ENCODE measurements at places on chromosomes 5 and 9. TPM values are rescaled to one million over a fixed set of nuclear protein-coding genes. Genes with fewer than 3 reads are reported as not detected.

The SLC25A2 gene
- not detected for total RNA-seq

The CCDC183 gene
- 2.2 TPM for total RNA-seq

The GDNF gene
- total RNA-seq, result 0.20 TPM

The REEP2 gene
- 6.3 TPM for total RNA-seq

The LHX6 gene
- total RNA-seq, result 8.0 TPM

The MED10 gene
- total RNA-seq, result 29.2 TPM

The PROB1 gene
- 56.5 TPM for total RNA-seq

The TNFSF15 gene
- not detected for total RNA-seq

The TBC1D9B gene
- 37.1 TPM for total RNA-seq

The IL4 gene
- total RNA-seq, result not detected

The TLX3 gene
- total RNA-seq, result not detected

The QRFP gene
- total RNA-seq, result not detected

The PCDHGA3 gene
- 12.1 TPM for total RNA-seq

The TAF11L7 gene
- not detected for total RNA-seq

The BTNL8 gene
- total RNA-seq, result 0.27 TPM

DNA sequence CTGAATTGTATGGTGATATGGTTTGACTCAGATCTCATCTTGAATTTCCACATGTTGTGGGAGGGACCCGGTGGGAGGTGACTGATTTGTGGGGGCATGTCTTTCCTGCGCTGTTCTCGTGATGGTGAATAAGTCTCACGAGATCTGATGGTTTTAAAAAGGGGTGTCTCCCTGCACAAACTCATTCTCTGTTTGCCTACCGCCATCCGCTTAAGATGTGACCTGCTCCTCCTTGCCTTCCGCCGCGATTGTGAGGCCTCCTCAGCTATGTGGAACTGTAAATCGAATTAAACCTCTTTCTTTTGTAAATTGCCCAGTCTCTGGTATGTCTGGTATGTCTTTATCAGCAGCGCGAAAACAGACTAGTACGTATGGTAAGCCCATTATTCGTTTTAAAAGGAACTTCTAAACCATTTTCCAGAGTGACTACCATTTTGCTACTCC is 48.7 kb downstream of the SLC36A1 start:
- DNase-seq, result no peak

DNA sequence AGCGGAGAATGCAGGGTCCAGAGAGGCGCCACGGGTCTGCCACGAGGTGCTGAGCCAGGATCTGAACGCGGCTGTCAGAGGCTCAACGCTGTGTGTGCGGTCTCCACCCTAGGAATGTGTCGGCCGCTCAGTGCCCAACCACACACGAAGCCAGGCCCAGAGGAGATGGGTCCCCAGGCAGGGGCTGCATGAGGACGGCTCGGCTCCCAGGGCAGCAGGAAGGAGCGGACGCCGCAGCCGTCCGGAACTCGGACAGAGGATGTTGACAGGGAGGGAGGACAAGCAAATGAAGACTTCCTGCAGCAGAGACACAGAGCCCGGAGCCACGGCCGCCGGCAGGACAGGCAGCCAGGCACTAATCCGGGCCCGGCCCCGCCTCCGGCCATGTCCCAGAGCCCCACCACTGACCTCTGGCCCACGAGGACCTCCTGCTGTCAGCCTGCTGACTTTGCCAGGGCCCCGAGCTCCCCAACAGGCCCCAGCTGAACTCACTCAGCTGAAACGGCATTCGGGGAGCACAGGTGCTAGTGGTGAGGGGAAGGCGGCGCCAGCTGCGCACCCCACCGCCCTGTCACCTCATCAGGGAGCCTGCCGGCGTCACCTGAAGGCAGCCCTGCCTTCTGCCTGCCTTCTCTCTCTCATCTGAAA is 12.7 kb downstream of the VAV2 start:
- DNase-seq, result peak; percentile 60

- DNase-seq, result peak; percentile 27
Measured at GRCh38 chr5:161544350-161544765, 2.2 kb downstream of the GABRB2 start.

- no peak for DNase-seq
Measured at GRCh38 chr9:107547303-107547702, 57.7 kb upstream of the KLF4 start.

- DNase-seq, result no peak
Measured at GRCh38 chr5:115333164-115333563, 36.7 kb upstream of the CCDC112 start.

GRCh38 chr9:137575364-137575715 is 3.4 kb downstream of the DPH7 start:
- DNase-seq, result no peak

- no peak for DNase-seq
Measured at GRCh38 chr5:5677738-5678137, 255.3 kb downstream of the ICE1 start.

DNA sequence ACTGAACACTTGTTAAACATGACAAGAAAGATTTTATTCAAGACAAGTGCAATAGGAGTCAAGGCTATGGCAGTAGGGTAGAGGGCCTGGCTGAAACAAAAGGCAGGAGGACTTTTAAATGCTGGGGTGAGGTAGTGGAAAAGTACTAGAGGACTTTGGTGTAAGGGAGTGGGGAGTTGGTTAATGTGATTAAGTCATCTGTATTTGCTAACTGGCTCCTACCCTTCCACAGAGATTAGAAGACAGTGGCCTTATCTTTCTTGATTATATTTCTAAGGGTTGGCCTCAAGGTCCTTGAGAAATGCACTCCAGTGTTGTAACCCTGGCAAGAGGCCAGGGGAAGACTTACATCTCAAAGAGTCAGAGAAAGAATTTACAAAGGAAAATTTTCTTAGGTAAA is 160.2 kb upstream of the FTMT start:
- no peak for DNase-seq

DNA sequence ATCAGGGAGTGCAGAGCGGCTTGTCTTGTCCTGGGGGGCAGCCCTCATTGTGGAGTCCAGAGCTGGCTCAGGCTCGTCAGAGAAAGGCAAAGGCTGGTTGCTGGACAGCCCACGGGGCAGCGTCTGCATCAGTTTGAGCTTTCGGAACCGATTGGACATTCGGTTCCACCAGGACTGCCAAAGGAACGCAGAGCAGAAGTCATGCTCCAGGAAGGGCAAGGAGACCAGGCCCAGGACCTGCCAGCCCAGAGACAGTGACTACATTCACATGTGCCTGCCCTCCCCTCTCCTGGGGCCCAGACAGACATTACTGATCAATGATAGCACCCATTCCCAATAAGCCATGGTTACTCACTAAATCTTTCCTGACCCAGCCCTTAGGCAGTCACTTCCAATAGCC is 18.1 kb downstream of the ANKS6 start:
- no peak for DNase-seq

GRCh38 chr9:106534800-106535199 is 328.2 kb upstream of the ZNF462 start:
- no peak for DNase-seq

DNA sequence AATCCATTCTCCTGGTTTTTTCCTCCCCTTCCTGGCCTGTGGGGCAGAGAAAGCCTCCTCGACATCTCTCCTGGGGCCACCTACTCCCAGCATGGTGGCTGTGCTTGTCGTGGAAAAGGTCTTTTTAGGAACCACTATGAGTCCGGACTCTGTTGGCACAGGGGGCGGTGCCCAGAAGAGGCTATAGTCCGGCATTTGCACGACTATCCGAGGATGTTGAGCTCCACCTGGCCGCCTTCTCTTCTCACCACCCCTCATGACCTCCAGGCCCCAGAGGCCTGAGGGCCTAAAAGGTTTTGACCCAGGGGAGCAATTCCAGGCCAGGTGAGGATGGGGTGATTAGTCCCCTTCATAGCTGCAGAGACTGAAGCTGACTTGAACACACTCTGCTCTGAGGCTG is 14.1 kb downstream of the CSF2 start:
- DNase-seq, result no peak

DNA sequence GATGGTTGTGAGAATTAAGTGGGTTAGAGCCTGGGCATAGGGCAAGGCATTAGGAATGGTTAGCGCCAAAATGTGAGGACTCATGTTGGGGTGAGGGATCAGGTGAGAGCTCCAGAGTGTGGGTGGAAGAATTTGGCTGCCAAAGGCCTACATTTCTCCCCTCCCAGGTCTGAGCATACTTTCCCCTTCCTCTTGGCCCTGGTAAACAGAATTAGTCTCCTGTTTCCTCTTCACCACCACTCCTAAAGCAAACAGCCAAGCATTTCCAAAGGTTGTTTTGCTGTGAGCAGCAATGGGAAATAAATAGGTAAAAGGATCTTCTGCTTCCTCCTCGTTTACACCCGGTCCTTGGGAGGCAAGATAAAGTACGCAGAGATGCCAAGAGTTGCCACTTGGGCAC is 132.5 kb downstream of the ZSWIM6 start:
- no peak for DNase-seq

DNA sequence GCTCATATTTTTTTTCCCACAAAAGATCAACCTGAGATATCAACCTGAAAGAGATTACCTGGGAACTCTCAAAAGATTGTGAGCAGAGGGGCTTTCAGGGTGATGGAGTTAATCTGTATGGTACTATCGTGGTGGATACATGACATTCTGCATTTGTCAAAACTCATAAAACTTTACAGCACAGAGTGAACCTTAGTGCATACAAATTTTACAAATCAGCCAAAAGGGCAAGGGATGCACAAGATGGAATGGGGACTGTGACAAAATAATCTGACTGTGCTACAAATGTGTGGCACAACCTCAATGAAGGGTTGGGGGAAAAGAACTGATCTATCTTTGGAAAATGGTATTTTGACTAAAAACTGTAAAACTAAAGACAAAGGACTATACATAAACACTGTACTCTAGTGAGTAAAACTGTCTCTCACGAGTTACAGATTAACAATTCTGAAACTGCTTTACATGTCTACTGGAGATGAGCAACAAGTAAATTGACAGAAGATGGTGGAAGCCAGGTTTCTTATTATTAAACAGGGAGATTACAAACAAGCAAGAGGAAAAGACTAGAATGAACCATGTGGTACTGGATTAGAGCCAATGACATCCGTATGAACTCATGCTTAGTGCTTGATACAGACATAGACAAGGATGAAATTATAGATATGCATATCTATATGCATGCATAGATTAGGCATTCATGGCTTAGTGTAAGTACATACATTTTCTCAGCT is 24.8 kb upstream of the RLN1 start:
- DNase-seq, result no peak

GRCh38 chr5:115375893-115376292 is 79.4 kb upstream of the CCDC112 start:
- peak; percentile 45 for DNase-seq

- DNase-seq, result no peak
Measured at GRCh38 chr5:168802337-168802736, 223.2 kb upstream of the PANK3 start.

- no peak for DNase-seq
Measured at GRCh38 chr9:119009249-119009648, 360.0 kb downstream of the BRINP1 start.
